ENCODE measurements at places on chromosomes 16 and 17.

DNA sequence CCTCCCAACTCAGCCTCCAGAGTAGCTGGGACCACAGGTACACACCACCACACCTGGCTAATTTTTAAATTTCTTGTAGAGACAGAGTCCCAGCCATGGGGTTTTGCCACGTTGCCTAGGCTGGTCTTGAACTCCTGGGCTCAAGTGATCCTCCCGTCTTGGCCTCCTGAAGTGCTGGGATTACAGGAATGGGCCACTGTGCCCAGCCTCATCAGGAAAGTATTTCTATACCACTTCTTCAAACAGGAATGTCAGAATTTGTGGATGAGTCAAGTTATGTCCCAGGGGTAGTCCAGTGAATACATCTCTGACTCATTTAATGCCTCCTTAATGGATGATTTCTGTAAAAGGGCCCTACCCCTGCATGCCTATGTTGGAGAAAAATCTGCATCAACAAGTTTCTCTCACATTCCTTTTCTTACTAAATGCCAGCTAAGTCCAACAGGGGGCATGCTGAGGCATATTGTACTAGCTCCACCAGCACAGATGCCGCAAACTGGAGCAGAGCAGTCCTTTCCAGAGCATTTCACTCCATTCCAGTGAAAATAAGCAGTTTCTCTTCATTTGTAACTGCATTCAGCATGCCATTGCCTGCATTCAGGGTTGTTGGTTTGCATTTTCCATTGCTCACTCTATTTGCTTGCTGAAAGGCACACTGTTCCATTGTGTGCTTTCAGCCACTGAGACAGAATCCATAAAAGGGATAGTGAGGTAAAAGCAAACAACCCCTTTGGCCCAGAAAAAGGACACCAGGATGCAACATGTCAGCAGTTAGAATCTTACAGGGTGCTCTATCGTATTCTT is 5.3 kb upstream of the CAVIN1 start:
- no peaks in the 10 kb centered on the region for H3K36me3 ChIP-seq
- H3K4me3 ChIP-seq: no peak overlapping the region
- peak overlapping the region; percentile 66 for H3K27ac ChIP-seq
- DNase-seq: no peak
- peaks cover 34% of the 10 kb centered on the region for H3K4me1 ChIP-seq
- no peaks in the 10 kb centered on the region for H3K27me3 ChIP-seq

DNA sequence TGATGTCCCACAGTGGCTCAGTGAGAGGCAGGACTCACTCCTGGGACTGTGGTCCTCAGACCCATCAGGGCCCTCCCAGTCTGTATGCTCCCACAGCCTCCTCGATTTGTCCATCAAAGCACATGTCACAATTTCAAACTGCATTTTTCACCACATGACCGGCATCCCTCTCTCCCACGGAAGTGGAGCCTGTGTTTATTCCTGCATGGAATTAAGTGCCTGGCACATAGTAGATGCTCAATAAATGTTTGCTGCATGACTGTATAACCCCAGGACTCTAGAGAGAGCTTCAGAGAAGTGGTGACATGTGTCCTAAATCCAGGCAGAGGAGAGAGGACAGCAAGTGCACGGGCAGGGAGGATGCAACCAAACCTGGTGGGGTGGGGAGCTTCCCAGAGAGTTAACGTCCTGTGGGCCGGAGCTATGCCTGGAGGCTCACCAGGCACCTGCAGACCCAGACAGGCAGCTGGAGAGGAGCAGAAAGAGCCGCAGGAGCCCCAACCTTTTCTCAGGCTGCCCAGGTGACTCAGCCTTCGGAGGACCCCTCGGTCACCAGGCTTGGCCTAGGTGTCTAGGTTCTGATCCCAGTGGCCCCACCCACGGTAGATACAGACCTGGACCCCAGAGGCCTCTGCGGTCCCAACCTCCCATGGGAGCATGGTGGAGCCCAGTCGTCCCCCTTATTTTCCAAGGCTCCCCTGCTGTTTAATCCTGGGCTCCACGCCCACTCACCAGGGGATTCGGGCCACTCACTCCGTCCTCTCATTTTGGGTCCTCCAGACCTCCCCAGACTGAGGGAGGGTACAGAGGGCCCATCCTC is 5.8 kb downstream of the CDH5 start:
- no peak overlapping the region for H3K27ac ChIP-seq
- H3K4me3 ChIP-seq: no peak overlapping the region
- no peaks in the 10 kb centered on the region for H3K27me3 ChIP-seq
- no peaks in the 10 kb centered on the region for H3K36me3 ChIP-seq
- DNase-seq: no peak

DNA sequence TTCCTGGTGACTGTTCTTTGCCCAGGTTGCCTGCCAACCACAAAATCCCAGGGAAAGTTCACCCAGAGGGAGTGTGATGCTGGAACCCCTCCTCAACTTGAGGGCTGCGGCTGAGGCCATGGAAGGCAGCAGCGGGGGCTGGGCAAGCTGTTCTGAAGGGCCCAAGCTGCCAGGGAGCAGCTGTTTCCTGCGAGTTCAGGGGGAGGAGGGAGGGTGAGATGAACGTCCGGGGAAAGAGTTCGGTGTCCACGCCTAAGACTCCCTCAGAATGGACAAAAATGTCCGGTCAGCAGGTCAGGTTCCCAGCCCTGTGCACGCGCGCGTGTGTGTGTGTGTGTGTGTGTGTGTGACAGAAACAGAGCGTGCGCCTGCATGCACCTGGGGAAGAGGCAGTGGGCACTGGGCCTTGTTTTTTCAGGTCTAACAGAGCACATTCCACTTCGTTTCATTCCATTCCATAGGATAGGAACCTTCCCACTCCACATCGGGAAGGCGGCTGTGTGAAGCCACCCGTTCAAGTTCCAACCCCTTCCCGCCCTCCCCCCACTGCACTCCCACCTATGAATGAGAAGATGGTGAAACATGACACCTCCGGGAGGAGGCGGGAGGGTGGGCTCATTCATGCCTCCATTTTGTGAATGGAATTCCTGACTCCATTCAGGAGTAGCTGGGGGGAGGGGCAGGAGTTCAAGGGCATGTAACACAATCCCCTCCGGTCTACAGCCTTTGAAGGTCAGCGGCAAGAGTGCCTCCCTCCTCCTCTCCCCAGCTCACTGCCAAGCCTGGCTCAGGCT is 15.7 kb downstream of the ETV4 start:
- DNase-seq: no peak
- peak overlapping the region; percentile 22 for H3K4me3 ChIP-seq
- H3K27me3 ChIP-seq: no peaks in the 10 kb centered on the region

GRCh38 chr17:78278139-78278741 is 46.8 kb downstream of the TMEM235 start:
- no peak for DNase-seq
- no peaks in the 10 kb centered on the region for H3K27me3 ChIP-seq
- no peak overlapping the region for H3K4me3 ChIP-seq
- H3K27ac ChIP-seq: no peak overlapping the region
- no peaks in the 10 kb centered on the region for H3K4me1 ChIP-seq

DNA sequence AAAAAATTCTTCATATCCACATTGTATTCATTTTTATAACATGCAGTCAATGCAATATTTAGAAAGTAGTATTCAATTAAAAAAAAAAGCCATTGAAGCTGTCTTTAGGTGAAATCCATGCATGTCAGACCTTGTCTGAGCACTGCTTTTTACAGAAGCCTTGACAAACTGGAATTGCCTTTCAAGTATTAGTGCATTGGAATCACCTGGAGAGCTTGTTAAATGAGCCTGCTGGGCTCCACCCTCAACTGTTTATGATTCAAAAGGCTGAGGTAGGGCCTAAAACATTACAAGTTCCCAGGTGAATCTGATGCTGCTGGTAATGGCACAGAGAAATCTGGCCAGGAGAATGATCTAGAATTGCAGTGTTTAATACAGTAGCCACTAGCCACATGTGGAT is 85.8 kb downstream of the HIC1 start:
- no peaks in the 10 kb centered on the region for H3K36me3 ChIP-seq
- no peaks in the 10 kb centered on the region for H3K27me3 ChIP-seq
- no peak overlapping the region for H3K4me3 ChIP-seq
- no peak overlapping the region for H3K27ac ChIP-seq

GRCh38 chr16:9008601-9009260 is 45.0 kb upstream of the USP7 start:
- no peak overlapping the region for H3K4me3 ChIP-seq
- no peaks in the 10 kb centered on the region for H3K36me3 ChIP-seq
- no peaks in the 10 kb centered on the region for H3K27me3 ChIP-seq
- H3K4me1 ChIP-seq: peaks cover 4% of the 10 kb centered on the region
- DNase-seq: no peak

DNA sequence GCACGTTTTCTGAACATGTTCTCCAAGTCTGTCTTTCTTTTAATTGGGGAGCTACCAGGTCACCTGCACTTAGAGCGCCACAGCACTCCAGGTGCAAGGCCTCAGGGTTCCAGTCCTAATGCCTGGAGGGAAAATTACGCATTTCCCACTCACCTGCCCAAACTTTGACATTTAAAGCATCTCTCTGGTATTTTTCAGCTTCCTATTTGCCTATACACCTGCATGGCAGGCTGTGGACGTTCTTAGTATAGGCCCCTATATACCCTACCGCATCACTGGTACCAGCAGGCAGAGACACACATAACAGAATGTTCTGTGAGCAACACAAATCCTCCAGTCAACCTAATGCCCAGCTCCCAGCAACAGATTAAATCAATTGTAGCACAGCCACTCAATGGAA is 213.3 kb downstream of the MRTFB start:
- H3K36me3 ChIP-seq: no peaks in the 10 kb centered on the region
- peak overlapping the region; percentile 88 for H3K27ac ChIP-seq
- DNase-seq: no peak
- H3K4me3 ChIP-seq: no peak overlapping the region
- no peaks in the 10 kb centered on the region for H3K27me3 ChIP-seq
- peaks cover 21% of the 10 kb centered on the region for H3K4me1 ChIP-seq

All from vagina (tissue), 2 donors.